ENCODE measurements at places on chromosomes 2 and 18.

- DNase-seq: no peak
Observed at GRCh38 chr2:29450596-29451222, 335.5 kb downstream of the CLIP4 start.

GRCh38 chr2:1548910-1549673, 135.8 kb downstream of the TPO start:
- DNase-seq: no peak

DNA sequence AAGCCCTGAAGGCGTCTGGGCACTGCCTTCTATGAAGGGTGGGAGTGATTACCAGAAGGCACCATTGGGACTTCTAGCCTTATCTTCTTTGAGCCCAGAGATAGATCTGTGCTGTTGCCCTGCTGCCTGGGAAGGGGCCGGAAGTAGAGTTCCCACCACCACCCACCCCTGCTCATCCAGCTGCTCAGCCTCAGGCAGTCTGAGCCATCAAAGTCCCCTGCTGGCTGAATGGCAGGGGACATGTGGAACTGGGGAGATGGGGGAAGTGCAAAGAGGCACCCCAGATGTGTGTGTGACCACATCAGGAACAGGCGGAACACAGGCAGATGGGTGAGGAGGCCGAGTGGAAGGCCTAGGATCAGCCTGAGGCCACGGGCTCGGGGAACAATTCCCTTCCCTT, 3.3 kb upstream of the WNT10A start:
- DNase-seq: no peak

DNA sequence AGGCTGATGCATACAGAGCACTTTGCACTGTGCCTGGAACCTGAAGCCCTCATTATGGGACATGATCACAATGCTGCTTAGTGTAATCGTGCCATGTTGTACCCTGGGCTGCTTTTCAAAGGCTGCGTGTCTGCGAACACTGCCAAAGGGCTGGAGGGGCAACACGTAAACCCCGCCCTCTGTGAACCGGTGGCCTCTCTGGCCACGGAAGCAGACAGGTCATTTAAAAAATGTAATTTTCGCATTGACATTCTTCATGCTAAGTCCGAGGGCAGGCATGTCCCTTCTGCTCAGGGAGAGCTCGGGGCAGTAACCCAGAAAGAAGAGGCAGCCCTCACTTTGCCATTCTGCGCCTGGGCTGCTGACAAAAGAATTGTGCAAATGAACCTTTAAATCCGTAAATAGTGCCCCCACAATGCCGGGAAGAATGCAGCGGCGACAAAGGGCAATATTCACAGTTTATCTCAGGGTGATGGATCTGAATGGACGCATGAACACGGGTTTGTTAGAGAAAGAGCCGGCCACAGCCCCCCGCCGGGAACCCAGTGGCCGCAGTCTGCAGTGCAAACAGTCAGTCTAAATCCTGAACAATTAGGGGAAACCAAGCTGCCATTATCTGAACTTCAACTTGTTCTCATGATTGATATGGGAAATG, 226.1 kb downstream of the MYCN start:
- no peak for DNase-seq

- DNase-seq: no peak
Observed at GRCh38 chr18:27785815-27786471, 391.0 kb downstream of the CDH2 start.

- DNase-seq: no peak
Observed at GRCh38 chr2:128016620-128017019, 11.2 kb downstream of the SAP130 start.

DNA sequence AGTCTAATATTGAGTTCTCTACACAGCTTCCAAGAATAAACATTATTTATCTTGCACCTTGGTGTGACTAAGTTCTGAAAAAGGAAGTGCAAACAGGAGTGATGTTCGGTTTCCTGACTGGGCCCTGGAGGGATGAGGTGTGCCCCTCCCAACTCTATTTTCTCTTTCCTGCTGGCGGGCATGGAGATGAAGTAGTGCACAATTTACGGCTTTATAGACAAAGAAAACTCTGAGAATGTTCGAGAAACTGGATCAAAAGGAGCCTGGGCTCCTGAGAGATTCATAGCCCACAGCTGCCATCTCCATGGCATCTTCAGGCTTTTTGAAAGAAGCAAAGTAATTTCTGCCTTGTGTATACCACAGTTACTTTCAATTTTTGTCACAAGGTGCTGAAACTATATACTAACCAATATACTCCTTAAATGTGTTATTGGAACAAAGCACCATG, 22.3 kb downstream of the LRATD1 start:
- DNase-seq: no peak

DNA sequence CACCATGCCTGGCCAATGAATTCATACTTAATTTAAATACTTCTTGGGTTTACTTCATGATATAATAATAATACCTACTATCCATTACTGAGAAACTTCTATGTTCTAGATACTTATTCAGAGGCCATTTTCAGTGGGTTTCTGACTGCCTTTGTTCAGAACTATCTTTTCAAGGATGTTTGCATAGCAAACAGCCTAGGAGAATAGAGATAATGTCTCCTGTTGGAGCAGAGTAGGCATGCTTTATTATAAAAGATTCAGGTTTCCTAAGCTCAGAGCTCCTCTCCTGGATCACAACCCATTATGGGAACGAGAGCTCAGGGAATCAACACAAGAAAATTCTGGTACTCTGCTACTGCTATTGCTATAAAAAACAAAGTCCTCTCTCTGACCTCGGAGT, 11.1 kb downstream of the FASTKD1 start:
- no peak for DNase-seq

GRCh38 chr18:24949908-24950307, 402.1 kb downstream of the ZNF521 start:
- DNase-seq: no peak

- no peak for DNase-seq
Observed at GRCh38 chr2:109066501-109066900, 62.5 kb upstream of the SH3RF3 start.

DNA sequence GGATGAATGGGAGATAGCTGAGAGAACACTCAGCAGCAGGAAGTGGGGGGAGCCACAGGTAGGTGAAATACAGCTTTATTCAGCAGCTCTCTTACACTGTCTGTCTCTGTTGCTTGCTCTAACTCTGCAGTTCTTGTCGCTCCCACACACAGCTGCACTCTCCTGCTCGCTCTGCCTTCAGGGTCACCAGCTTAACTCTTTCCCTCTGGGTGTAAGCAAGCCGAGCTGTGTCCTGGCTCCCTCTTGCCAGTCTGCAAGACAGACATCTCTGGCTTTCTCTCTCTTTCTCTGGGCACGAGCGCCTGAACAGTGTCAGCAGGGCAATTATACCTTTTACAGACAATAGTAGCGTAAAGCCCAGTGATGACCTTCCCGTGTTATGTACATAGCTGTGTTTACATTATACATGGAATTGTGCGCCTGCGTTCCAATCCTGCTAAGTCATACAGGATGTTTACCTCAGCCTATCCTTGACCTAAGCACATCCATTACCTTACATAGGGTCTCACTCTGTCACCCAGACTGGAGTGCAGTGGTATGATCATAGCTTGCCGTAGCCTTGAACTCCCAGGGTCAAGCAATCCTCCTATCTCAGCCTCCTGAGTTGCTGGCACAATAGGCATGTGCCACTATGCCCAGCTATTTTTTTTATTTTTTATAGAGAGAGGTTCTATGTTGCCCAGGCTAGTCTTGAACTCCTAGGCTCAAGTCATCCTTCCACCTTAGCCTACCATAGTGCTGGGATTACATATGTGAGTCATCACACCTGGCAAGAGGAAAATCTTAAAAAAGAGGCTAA, 57.8 kb upstream of the CHN1 start:
- no peak for DNase-seq

- DNase-seq: no peak
Observed at GRCh38 chr18:65439188-65439587, 311.6 kb upstream of the CDH7 start.

Data from stimulated activated CD8-positive, alpha-beta memory T cell treated with anti-CD3 and anti-CD28 coated beads, Interleukin-4, amount 100 ng/mL, for 4 hours (primary cell).